ENCODE measurements at places on chromosomes 6 and 20. TPM values are rescaled to one million over a fixed set of nuclear protein-coding genes. Genes with fewer than 3 reads are reported as not detected.

GRCh38 chr20:53859684-53860083 is 210.7 kb downstream of the BCAS1 start:
- no peak for DNase-seq

DNA sequence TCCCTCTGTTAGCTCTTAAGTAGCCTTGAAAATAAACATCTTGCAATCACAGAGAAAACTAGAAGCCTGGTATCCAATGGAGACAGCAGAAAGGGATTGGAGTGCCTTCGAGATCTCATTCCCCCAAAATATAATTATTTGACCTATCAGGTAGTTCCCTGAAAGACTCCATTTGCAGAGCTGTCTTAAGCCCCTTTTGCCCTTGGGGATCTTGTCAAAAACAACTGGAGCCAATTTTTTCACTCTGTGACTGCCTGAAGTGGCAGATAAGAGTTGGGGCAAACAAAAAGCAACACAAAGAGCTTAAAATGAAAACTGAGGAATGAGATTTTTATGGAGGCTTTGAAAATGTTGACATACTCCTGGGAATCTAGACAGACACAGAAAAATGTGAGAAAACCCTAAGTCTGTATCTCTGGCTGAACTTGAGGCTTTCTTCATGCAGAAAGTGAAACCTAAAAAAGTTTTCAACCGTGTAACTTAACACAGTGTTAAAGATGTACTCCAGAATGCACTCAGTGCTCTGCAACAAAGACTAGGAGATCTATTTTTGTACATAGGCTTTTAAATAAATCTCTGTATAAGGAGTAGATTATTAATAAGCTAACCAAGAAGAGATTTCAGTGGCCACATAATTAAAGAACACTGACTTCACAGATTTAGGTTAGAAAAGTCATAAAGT is 971.1 kb upstream of the MAN1A1 start:
- DNase-seq, result no peak

DNA sequence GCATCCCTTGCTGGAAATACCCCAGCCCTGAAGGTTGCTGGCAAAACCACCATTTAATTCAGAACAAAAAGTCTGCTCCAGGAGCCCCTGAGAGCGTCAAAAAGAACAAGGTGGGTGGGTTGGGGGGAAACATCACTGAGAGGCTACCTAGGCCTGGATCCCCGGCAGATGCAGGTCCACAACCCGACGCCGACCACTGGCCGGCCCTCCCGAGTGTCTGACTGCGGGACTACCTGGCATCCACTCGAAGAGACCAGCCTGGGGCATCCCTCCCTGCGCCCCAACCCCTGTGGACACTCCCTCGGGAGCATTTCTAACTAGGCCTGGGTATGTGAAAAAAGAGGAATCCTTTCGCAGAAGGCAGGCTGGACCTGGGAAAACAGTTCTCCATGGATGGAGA is 47.2 kb downstream of the FAM209B start:
- DNase-seq, result no peak

DNA sequence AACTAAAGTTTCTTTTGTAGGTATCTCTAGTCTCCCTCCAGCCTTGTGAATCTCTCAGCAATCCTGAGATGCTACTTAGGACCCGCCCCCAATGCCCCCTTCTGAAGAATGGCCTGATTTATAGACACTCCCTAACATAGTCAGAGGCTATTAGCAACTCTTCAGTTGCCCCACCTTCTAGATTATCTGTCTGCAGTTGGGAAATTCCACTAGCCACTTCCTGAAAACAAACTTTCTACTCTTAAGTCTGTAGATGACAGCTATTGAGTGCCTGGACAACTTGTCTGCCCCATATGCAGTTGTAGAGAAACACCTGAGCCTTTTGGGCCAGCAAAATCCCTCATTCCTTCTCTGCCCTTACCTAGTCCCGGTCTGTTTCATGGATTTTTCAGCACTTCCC is 188.2 kb upstream of the PREP start:
- peak; percentile 90 for DNase-seq

DNA sequence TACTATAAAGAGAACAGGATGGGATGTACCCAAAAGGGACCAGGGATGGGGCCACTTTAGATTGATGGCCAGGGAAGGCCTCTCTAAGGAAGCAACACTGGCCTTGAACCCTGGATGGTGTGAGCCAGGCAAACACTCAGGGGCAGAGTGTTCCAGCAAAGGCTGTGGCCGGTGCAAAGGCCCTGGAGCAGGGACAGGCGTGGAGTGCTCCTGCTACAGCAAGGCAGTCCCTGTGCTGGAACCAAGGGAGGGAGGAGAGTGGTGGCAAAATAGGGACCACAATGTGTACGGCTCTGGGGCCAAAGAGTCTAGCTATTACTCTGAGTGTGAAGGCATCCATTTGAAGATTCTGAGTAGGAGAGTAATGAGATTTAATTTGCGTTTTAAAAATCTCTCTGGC is 131.6 kb downstream of the BMP7 start:
- DNase-seq, result no peak

DNA sequence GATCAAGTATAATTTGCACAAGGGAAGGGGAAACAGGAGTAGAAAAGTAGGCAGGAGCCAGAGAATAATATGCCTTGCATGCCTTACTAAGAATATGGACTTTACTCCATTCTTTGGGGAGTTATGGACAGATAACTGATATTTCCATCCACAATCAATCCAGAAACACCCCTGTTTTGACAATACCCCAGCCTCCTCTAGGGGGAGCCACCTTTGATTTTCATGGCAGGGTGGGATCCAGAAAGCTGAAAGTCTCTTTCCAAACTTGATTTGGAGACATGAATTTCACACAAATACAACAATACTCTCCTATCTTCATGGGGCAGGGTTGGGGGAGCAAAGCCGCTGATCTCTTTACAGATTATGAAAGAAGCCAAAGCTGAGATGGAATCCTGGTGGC is 404.1 kb downstream of the FOXA2 start:
- DNase-seq, result no peak

DNA sequence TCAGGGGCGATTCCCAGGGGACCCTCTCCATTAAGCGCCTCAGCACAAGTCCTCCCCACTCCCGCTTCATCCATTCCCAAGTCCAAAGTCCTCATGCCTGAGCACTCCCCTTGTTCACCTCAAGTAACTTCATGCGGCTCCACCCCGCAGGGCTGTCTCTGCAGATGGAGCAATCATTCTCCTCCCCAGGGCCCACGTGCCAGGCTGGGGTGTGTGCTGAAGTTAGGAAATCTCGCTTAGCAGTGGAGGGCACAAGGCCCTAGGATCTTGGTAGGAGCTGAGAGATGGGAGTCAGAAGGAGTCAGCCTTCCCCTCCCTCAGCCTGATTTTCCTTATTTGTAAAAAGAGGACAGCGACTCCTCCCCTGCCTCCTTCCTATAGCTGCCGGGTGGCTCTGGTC is 3.5 kb downstream of the TGM3 start:
- DNase-seq, result no peak

GRCh38 chr6:167696296-167696695 is 130.4 kb upstream of the AFDN start:
- no peak for DNase-seq

- no peak for DNase-seq
Measured at GRCh38 chr6:128659878-128660622, 139.7 kb upstream of the PTPRK start.

DNA sequence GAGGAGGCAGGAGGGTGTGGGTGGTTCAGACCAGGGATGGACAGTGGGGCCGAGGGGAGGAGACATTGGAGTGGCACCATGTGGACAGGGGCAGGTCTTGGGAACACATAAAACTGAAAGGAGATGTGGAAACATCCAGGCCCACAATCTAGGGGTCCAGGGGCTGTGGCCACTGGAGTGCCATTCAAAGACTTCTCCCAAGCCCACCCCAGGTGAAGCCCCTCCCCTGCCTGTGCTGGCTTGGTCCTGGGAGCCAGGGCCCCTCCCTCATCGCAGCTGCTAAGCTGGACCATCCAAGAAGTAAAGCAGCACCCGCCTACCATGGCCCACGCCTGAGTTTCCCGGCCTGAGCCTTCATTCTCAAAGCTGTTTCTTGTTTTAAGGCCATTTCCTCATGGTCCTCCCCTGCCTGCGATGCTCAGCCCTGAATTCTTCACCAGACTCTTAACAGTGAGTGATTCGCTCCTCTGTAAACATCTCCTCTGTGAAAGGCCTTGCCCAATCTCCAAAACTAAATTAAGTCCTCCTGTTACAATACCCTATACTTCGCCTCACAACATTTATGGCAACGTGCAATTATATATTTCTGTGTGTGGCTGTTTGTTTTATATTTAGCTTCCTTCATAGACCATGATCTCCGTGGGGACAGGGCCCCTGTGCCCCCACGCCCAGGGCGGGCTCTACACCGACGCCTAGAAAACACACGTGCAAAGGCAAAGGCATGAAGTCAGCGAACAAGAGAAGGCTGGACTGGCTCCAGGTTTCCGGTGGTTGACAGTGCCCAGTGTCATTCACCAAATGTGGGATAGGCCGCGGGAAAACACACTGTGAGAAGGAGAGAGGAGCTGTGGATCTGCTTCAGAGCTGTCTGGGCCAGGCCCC is 267.8 kb downstream of the ERMARD start:
- DNase-seq, result no peak

- DNase-seq, result peak; percentile 60
Measured at GRCh38 chr6:27296106-27296783, 15.8 kb downstream of the POM121L2 start.

GRCh38 chr6:129542705-129543104 is 167.3 kb downstream of the ARHGAP18 start:
- DNase-seq, result no peak

DNA sequence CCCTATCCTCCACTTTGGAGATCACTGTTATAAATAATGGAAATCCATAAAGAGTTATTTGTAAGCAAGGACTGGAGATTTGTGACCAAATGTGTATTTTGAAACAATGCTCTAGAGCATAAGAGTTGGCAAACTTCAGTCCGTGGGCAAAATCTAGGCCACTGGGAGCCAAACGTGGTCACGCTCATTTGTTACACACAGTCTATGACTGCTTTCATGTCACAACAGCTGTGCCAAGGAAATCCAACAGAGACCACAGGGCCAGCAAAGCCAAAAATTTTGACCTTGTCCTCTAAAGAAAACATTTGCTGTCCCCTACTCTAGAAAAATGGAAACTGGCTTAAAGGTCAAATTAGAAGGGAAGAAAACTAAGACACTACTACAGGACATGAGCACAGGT is 7.9 kb downstream of the ZNF334 start:
- no peak for DNase-seq

DNA sequence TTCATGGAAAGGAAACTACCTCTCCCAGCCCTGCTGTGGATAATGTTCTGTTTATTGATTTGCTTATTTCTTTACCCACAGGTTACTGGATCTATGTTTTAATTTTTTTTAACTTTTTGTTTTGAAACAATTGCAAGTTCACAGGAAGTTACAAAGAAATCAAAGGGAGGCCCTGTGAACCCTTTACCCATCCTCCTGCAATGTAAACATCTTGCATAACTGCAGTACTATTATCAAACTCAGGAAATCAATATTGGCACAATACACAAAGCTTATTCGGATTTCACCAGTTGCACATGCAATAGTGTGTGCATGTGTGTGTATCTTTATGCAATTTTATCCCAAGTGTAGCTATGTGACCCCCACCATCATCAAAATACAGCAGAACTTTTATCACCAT is 398.0 kb downstream of the BTBD3 start:
- DNase-seq, result no peak

TRIM10 gene
- not detected for total RNA-seq

KCNQ5 gene
- 6.7 TPM for total RNA-seq

ZKSCAN4 gene
- 5.6 TPM for total RNA-seq

PACRG gene
- total RNA-seq, result not detected

PABPC1L gene
- total RNA-seq, result 6.0 TPM

KIF25 gene
- total RNA-seq, result not detected

MYBL2 gene
- 80.8 TPM for total RNA-seq
